ENCODE measurements at places on chromosomes 7 and 10.

- no peak for DNase-seq
Measured at GRCh38 chr7:70104243-70104642, 506.0 kb downstream of the AUTS2 start.

DNA sequence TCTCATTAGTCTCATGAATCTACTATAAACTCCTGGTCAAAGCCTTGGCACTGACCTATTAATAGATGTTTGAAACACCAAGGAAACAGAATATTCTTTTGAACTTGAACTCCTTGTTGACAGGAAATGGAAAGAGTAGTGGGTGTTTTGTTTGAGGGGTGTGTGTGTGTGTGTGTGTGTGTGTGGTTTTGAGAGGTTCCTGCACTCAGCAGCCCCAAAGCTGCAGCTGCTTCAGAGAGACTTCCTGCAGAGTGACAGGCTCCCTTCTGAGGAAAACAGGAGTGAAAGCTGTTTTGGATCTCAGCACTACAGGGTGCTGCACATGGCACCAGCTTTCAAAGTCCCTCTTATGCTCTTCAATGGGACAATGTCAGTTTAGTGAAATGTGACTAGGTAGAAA, 546.5 kb upstream of the STEAP1 start:
- no peak for DNase-seq

DNA sequence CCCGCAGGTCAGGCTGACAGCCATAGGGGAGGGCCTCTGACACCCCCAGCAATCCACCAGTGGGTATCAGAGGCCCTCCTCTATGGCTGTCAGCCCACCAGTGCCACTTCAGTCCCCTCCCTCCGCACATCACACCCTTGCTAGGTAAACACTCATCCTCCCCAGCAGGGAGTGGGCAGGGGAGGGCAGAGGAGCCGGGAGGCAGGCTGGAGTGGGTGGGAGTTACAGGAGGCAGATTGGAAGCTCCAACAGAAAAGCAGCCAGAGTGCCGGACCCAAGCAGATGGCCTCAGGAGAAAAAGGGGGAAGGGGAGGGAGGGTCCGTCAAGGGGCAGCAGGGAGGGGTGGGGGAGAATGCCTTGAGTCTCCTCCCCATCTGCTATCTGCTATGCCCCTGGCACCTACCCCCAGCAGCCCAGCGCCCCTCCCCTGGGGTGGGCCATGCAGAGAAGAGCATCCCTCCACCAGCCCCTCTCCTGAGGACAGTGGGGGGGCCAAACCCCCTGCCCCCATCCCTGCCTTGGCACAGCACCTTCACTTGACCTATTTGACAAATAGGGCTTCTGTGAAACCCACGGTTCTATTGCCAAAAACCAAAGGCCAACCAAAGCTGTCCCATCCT, 2.4 kb downstream of the RASGEF1A start:
- no peak for DNase-seq

DNA sequence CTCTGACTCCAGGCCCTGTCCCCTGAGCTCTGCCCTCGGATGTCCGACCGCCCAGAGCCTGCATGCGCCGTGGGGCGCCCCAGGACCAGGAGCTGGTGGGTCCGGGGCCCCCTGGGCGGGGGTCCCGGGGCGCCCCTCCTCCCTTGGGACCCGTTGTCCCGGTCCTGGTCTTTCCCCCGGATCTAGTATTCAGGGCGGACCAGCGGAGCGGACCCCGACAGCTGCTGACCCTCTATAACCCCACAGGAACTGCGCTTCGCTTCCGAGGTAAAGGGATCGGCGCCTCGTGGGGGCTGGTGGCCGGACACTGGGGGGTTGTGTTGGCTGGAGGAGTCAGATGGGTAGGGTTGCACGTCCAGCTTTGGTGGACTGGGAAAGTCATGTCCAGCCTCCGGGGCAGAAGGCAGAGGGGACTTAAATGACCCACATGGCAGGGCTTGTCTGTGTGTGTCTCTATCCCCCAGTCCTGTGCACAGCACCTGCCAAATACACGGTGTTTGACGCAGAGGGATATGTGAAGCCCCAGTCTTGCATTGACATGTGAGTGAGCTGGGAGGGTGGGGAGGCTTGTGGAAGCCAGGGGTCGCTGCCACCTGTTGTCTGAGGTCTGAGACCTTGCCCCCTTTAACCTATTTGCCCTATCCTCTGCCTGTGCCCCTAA, 520 bp downstream of the MOSPD3 start:
- no peak for DNase-seq

DNA sequence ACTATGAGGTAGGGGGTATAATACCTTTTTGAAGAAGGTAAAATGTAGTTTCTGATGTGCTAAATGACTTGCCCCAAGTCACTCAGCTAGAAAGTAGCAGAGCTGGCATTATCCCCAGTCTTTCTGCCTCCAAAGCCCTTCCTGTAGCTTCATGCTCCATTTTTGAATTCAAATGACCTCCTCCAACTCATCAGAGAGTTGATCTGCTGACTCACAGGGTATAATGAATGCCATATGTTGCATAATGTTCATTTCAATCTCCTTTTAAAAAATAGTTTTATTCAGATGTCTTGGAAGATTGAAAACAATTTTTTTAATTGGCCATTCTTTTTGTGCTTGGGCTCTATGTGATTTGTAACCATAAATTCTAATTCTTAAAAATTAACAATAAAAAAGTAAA, 272.8 kb upstream of the IMMP2L start:
- DNase-seq: no peak

- no peak for DNase-seq
Measured at GRCh38 chr7:134804351-134804750, 24.9 kb downstream of the CALD1 start.

DNA sequence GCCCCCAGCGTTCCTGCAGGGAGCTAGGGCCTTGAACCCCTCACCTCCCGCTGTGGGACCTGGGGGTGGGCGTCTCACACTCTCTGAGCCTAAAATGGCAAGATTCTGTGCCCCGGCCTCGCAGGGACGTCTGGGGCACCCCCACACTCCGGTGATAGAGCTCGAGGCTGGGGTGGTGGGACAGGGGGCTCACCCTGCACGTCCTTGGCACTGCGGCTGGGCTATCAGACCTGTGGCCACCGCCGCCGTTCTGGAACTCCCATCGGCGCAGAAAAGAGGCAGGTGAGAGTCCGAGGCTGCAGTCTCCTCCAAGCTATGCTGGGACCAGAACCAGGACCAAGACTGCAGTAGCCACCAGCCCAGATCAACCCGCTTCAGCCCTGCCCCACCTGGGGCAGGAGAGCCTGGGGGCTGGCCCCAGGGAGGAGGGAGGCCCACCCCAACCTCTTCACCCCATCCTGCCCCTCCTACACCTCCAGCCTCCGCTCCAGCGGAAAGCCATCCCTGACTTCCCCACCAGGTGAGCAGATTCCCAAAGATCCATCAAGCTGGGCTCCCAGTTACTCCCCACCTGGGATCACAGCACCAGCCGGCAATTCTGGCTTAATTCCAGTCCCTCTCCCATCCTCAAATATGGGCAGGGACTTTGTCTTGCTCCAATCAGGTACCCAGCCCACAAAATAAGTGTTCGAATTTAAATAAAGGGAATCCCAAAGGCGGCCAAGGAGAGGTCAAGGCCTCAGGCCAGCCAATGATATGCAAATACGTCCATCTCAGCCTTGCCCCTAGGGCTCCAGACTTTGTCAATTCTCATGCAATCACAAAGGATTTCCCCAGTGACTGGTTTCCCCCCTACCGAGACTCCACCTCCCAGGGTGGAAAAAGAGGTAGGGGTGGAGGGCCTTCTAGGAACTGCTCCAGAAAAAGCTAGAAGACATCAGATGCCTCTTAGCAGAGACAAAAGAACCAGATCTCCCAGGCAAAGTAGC, 16.4 kb downstream of the TNRC18 start:
- no peak for DNase-seq

DNA sequence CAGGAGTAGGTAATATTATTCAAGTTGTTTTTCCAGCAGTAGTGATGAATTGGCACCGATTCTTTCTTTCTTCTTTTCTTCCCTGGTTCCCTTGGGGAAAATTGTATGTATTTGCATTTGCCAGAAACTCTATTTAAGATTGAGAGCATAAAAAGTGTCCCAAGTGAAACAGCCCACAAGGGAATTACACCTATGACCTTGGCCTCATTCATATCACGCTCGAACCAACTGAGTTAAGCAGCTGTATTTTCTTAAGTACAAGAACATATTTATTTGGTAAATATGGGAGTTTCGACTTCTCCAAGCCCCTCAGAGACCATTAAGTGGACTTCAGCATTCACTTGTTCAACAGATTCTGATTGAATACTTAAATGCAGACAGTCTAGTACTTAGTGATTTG, 54.1 kb upstream of the MET start:
- no peak for DNase-seq

DNA sequence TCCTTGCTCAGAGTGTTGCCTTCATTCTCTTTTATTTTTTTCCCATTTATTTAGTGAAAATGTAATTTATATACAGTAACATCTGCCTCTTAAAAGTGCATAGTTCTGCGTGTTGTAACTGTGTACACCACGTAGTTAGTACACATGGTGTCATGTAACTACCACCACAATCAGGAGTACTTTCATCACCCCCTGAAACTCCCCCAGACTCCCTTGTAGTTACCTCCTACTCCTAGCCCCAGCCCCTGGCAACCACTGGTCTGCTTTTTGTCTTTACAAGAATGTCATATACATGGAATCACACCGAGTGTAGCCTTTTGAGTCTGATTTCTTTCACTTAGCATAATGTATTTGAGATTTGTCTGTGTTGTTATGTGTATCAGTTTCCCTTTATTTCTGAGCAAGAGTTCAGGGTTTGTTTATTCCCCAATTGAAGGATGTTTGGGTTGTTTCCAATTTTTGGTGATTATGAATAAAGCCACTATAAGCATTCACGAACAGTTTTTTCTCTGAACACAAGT, 50.6 kb downstream of the GRK5 start:
- no peak for DNase-seq

DNA sequence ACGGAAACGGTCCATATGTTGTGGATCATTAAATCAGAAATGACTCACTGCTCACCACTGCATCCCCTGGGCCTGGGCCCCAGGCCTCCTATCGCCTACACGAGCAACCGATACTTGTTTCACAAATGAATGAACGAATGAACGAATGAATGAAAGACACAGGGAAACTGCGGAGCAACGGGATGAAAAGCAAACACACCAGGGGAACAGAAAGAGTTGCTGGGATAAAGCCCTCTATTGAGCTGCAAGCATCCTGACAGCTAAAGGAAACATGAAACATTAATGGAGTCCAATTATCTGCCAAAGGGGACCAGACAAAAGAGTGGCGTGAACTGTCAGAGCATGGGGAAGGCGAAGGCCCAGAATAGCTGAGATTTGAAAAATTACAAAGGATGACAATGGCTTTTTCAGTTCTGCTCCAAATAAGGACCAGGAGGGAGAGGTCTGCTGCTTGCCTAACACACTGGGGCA, 92.1 kb downstream of the GRB10 start:
- DNase-seq: no peak

- no peak for DNase-seq
Measured at GRCh38 chr10:48579251-48579960, 25.5 kb downstream of the ARHGAP22 start.

GRCh38 chr7:35702541-35702940, 7.6 kb upstream of the HERPUD2 start:
- no peak for DNase-seq

- DNase-seq: no peak
Measured at GRCh38 chr7:30226614-30227268, 57.7 kb upstream of the ZNRF2 start.

- no peak for DNase-seq
Measured at GRCh38 chr7:128743112-128743772, 4.1 kb downstream of the CALU start.

DNA sequence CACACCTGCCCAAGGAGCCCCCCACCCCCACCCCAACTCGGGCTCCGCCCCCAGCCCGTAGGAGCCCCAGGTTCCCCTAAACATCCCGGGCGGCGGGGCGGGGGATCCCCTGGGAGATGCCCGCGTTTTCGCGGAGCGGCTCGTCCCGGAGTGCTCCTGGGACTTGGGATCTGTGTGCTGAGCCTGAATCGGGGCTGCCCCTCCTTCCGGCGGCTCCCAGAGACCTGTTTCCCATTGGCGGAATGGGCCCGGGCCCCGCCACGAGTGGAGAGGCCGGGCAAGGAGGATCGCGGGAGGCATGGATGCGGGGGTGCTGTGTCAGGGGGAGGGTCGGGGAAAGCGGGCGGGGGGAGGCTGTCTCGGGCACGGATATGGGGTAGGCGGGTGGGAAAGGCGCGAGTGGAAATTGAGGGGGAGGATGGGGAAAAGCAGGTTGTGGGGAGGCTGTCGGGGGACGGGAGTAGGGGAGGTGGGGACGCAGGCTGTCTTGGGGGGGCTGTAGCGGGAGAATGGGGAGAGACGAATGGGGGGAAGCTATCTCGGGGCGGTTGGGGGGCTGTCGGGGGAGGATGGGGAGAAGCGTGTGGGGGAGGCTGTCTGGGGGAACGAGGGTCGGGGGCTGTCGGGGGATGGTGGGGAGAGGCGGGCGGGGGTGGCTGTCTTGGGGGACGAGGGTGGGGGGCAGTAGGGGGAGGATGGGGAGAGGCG, 572 bp upstream of the BHLHA15 start:
- DNase-seq: no peak

DNA sequence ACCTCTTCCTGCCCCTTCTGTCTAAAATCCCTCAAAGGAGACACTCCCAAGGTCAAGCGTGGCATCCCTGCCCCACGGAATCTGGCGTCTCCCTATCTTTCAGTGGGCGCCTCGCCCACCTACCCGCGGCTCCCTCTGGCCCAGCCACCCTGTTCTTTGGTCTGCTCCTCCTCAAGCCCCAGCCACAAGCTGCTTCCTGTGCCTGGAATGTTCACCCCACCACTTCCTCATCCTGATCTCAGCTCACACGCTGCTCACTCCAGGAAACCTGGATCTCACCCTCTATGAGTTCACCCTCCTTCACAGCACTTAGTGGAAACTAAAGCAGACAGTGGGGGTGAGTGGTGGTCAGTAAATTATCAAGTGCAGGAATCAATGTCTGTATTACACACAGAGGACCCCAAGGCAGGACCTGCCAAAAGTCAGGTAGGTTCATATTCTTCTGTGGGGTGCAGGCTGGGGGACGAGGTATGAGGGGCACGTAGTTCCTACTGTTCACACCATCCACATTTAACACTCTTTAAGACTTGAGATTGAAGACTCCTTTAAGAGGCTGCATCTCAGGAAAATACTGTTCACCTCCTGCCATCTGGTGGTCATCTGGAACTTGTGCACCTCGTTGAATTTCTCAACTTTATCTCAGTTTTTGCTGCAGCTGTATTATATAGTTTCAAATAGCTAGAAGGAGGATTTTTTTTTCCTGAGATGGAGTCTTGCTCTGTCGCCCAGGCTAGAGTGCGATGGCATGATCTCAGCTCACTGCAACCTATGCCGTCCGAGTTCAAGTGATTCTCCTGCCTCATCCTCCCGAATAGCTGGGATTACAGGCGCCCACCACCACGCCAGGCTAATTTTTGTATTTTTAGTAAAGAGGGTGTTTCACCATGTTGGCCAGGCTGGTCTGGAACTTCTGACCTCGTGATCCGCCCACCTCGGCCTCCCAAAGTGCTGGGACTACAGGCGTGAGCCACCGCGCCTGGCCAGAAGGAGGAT, 166.6 kb downstream of the ARHGAP21 start:
- DNase-seq: no peak

GRCh38 chr7:134051020-134051419, 76.1 kb upstream of the LRGUK start:
- no peak for DNase-seq
